ENCODE measurements at places on chromosomes 12 and 14.
A peak's percentile ranks its signal among the peaks of the same experiment; 100 is the strongest.

DNA sequence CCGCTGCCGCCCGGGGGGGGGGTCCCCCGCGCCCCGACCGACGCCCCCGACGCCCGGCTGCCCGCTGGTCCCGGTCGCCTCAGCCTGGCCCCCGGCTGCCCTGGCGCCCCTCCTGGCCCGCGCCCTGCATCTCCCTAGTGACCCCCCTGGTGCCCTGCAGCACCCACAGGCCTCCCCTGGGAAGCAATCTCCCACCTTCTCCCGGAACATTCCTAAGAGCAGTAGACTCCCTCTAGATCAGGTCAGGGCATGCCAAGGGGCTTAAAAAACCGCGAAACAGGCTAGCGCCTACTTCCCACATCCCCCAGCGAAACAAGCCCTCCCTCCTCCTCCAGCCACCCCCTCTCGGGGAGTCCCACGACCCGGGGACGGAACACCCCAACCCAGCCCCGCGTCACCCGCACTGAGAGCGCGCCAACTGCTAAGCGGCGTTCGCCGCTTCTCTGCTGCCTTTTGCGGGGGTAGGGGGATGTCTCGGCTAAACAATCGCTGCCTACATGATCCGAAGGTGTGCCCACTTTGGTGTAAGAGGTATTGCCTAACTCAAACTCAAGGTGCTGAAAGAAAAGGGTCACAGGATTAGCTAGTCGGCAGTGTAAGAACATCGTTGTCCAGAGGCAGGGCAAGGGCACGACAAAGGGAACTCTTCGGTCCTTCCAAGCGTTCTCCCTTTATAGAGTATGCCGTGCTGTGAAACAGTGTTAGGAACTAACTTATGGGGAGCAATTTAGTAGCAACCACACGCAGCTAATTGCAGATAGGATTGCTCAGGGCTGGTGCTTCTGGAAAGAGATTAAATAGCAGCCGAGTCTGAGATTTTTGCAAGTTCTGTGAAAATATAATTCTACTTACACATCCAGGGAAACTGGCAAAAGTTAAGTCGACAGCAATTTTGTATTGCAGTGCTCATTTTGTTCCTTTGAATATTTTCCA is 619 bp upstream of the NTN4 start:
- DNase-seq: no peak

DNA sequence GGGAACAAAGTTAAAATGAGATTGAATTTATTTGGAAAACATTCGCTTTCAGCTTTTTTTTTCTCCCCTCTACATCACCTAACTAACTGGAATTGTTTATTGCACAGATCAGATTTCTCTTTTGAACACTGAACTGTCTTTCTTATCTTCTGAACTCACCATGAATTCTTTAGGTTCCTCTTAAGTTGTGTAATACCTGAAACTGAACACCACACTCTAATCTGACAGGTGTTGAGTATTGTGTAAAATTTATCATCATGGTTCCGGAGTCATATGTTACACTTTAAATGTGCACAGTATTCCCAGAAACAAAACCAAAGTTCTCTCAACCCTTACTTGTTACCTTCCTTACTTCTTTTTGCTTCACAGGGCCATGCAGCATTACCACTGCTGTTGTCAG is 66.8 kb downstream of the TGFB3 start:
- no peak for DNase-seq

GRCh38 chr14:35814371-35815005 is 5.4 kb upstream of the RALGAPA1 start:
- DNase-seq: peak; percentile 29

GRCh38 chr12:123767613-123768012 is 5.5 kb downstream of the DNAH10 start:
- no peak for DNase-seq

DNA sequence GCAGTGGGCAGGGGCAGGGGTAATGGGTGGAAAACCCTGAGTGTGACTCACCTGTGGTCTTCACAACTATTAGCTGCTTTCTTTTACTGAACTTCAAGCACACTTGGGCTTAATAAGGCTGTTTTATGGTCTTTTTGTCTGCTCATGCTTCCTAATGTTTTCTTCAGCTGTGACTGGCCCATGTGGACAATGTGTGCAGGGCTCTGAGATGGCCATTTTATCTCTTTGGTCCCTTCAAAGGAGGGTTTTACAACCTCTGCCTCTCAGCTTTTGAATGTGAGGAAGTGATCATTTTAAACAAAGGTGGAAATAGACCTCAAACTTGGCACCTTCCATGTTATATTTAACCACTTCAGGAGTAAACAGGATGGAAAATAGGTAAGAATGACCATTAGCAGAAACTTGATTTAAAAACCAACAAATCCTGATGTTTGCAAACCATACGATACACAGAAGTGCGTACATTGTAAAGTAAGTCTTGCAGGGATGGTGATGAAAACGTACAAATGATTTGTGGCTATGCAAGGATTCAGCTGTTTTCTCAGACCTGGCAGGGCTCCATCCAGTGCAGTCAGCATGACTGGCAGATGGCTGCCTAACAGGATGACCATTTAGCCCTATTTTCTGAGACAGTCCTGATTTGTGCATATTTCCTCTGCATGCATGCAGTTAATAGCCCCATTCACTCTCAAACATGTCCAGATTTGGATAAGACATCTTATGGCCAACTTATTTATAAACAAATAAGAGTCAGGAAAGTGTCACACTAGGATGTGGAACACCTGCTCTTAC is 103.2 kb downstream of the SLC38A4 start:
- DNase-seq: no peak

DNA sequence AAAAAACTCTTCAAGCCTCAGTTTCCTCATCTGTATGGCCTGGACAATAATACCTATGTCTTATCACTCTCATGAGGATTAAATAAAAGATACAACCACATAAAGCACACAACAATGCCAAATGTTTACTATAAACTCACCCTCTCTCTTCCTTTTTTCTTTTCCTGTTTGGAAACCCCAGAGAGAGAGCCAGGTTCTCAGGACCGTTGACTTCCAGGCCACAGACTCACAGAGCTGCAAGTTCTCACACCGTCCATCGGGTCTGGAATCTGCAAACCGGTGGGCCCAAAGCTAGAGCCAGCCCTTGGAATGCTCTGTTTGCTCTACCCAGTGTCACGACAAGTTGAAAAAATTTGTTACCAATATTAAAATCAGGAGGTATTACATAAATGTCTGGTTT is 4.6 kb upstream of the CD4 start:
- DNase-seq: no peak

DNA sequence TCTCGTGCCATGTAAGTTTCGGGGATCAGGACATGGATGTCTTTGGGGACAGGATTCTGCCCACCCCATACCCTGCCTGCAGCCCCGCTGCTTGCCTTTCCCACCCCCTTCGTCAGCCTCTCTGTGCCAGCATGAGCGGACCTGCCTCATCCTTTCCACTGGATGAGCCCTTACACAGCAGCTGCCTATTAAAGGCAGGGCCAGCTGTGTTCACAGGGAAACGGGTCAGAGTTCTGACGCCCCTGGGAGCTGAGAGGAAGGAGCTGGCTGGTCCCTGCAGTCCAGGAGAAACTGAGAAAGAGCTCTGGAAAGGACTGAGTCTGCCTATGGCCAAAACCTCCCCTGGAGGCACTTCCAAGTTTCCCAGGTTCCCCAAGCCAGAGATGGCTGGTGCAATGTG is 83.5 kb upstream of the NCOR2 start:
- no peak for DNase-seq

DNA sequence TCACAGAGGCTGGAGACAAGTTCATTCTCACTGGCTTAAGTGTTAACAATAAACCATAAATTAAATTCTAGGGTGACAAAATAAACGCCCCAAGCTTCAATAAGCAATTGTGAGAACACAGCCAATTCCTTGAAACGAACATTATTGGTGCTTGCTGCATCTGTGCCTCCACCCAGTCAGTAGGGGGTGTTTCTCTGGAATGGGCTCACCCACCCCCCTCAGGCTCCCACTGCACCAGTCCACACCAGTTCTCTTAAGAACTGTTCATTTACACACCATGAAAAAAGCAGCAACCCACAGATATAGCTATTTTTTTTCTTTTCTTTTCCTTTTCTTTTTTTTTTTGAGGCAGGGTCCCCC is 34.7 kb downstream of the CDC42BPB start:
- DNase-seq: no peak

- DNase-seq: no peak
Measured at GRCh38 chr14:93330609-93331000, 2.2 kb downstream of the BTBD7 start.

GRCh38 chr14:24662753-24663152 is 28.8 kb upstream of the GZMB start:
- DNase-seq: no peak

DNA sequence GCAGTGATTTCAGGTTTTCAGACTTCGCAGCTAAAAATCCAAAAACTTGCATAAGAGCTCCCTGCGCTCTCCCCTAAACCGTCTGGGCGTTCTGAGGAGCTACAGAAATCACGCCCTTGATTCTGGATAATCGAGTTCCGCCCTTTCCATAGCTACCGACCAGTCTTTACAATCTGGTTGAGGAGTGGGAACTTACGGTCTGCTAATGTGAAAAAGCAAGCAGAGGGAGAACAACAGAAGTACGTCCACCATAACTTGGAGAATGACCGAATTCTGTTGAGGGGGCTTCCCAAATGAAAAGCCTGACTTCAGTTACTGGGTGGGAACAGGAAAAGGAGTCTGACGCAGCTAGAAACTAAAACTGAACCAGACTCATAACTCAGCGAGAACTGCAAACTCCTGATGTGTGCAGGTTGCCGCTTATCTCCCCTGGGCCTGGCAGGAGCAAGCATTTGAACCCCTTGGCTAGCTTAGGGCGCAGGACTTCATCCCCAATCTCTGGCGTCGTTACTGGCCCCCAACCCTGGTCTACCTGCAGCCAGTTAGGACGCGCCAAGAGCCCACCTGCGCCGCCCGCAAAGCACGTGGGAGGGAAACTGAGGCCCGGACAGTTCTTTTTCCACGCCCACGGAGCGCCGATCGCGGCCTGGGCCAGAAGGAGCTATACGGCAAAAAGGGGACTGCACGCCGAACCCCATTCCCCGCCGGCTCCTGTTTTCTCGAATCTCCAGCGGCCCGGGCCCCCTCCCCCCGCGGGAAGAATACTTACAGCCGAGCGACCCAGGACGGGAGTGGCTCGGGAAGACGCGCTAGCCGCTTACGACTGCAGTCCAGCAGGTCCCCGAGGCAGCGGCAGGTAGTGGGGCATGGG is 838 bp downstream of the LRIG3 start:
- peak; percentile 39 for DNase-seq

DNA sequence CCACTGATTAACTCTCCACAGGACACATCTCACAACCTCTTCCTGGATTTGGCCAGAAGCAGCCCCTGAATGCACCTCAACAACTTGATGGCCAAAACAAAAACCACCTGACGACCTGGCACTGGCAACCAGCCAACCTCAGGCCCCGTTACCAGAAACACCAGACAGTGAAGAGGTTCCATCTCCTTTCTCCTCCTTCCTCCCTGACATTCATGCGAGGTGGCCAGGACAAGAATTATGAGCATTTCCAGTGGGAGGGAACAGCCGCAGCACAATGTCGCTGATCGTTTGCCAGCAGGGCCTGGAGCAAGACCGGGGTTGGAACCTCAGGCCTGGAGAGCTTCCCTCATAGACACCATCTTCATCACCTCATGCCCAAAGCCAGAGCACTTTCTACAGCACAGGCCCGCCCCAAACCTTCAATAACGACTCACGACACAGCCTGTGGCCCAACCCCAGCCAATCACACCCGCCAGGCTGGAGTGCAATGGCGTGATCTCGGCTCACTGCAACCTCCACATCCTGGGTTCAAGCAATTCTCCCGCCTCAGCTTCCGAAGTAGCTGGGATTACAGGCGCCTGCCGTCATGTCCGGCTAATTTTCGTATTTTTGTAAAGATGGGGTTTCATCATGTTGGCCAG is 48.7 kb downstream of the CCDC88C start:
- DNase-seq: no peak

- no peak for DNase-seq
Measured at GRCh38 chr14:90017371-90017770, 44.4 kb upstream of the KCNK13 start.

DNA sequence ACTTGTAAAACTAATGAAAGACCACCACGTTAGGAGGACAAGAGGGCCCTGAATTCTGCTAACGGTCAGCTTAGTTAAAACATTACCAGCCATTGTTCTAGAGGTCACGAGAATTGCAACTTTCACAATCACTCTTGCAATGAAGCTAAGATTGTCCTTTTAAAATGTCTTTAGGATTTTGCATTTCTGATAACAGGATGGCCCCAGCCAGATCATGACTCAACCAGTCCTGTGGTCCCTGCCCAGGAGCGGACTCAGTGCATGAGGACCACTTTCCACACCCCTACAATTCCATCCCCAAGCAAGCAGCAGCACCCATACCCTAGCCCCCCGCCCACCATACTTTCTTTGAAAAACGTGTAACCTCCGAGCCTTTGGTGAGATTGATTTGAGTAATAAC is 28.7 kb downstream of the HSP90AA1 start:
- DNase-seq: no peak

DNA sequence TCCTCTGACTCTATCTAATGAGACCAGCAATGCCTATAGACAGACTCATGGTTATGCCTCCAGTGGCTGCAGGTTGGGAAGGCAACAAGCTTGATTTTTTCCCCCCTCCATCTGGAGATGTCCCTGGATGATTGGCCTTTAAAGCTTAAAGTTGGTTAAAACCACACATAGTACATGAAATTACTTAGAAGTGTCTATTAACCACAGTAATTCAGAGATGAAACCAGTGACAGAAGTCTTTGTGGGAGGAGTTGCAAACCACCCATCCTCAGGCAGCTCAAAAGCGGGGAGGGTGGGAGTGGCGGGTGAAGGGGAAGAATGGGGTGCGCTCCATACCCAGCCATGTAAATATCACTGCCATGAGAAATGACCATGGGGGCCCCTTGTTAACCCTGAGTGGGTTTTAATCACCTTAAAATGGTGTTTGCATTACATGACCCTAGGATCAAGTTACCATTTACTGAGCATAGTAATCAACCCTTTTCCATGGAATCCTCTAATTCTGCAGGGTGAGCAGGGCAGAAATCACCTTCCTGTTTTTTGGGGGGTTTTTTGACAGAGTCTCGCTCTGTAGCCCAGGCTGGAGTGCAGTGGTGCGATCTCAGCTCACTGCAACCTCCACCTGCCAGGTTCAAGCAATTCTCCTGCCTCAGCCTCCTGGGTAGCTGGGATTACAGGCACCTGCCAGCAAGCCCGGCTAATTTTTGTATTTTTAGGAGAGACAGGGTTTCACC is 133.5 kb downstream of the FOXN3 start:
- no peak for DNase-seq
